GM12892 (cell line): ENCODE measurements at places on chromosomes 16 and 17.

- DNase-seq = no peak
These were observed 3.5 kb downstream of the GNG13 start for GRCh38 chr16:797120-797420.

GRCh38 chr17:13420418-13420826 is 181.3 kb downstream of the HS3ST3A1 start:
- DNase-seq = no peak

DNA sequence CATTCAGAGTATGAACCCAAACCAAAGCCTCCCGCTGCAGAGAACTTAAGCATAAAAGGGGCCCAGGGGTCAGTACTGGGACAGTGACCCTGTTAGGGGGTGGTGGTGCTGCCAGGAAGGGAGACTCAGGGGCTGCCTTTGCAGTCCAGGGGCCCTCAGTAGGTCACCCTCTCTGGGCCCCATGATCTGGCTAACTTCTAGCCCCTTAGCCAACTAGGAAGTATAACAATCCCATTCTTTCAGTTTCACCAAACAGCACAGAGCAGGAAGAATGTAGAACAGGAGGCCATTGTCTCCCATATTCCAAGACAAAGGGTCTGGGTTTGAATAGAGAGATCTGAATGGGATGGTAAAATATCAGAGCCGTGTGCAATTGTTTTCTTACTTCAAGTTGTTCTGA is 378.6 kb upstream of the C16orf82 start:
- no peak for DNase-seq

DNA sequence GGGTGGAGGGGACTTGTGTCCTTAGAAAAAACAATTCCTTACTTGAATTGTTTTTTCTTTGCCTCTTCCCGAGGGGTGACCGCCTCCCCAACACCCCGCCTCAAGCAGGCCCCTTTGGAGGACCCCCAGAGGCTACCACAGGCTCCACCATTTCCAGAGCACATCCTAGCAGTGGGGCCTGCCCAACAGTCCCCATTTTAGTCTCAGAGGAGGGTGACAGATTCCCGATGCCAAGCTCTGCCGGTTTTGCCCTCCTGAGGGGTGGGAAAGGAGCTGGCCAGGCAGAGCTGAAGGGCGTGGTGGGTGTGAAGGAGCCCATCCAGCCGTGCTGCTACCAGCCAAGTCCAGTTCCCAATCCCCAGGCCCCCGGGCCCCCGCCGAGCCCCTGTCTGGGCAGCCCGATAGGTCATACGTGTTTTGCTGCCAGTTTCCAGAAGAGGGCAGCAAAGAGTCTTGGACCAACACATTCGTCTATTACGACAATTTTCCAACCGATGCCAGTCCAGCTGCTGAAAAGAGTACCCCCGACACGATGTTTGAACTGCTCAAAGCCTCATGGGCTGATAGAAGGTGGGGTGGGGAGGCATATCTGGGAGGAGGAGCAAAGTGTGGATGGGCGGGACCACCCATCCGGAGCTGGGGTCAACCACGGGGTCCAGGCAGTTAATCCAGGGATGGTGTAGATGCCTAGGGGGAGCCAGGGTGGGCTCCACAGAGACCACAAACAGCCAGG is 18.8 kb upstream of the GAA start:
- peak; percentile 65 for DNase-seq

DNA sequence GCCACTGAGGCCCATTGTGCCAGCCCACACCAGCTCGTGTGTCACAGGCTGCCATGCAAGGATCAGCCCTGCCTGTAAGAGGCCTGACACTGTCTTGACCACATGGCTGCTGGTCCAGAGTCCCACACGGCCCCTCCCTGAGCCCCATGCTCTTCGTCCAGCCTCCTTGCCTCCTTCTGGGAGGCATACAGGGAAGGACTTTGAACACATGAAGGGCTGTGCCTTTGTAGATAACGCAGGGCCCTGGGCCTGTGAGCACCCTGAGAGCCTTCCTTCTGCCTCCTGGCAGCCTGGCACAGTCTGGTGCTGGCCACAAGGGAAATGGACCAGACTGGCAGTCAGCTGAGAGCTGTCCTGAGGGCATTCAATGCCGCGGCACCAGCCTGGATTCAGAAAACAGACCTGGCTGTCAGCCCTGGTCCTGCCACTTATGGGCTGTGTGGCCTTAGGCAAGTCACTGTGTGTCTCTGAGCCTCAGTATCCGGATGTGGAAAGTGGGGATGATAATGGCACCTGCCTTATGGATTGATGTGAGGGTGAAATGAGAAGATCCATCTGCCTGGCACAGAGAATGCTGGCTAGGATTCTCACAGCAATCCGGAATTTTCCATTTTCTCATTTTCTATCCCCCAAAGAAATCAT is 19.2 kb upstream of the SPNS2 start:
- DNase-seq = no peak

DNA sequence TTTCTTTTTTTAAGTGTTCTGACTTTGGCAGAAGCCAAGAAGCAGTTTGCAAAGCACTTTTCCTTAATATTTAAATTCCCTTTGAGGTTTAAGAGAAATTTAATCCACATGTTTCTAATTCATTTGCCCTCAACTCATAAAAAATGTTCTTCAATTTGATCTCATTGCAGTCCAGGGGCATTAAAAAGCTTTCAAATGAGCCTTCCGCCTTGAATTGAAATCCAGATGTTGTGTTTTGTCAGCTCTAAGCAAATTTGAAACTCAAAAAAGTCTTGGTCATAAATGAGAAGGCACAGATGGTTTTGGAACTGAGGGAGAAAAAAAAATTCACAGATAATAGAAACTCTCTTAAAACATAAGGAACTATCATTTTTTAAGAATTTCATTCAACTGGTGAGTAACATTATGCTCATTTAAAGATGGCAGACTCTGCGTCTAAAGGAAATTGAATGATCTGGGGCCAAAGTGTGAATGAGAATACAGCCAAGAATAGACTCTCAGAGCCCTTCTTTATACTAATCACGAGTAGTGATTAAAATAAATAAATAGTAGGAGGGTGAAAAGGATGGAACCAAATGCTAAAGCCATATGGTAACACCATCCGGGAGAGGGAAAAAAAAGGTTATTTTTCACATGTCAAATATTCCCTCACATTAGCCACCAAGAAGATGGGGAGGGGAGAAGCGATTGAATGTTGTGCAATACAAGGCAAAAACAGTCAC is 1304.7 kb downstream of the CDH8 start:
- no peak for DNase-seq

- peak; percentile 89 for DNase-seq
These were observed 5.7 kb downstream of the GRN start for GRCh38 chr17:44350733-44351226.

DNA sequence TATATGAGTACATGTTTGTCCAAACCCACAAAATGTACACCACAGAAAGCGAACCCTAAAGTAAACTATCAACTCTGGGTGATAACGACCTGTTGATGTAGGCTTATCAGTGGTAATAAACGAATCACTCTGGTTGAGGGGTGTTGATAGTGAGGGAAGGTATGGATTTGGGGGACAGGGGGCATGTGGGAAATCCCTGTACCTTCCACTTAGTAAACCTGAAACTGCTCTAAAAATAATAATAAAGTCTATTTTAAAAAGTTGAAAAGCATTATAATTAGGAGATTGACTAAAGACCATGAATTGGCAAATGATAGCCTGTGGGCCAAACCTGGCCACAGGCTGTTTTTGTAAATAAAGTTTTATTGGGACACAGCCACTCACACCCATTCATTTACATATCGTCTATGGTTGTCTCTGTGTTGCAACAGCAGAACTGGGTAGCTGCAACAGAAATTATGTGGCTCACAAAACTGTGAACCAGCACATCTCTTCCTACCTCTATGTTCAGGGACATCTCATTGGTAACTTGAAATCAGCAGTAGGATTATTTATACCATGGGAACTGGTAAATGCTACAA is 85.5 kb upstream of the CDYL2 start:
- no peak for DNase-seq

GRCh38 chr16:19588661-19589060 is 33.2 kb downstream of the VPS35L start:
- no peak for DNase-seq

- no peak for DNase-seq
These were observed 617.7 kb upstream of the CA10 start for GRCh38 chr17:52776234-52776633.

GRCh38 chr16:5668553-5668952 is 571.0 kb upstream of the EEF2KMT start:
- no peak for DNase-seq

DNA sequence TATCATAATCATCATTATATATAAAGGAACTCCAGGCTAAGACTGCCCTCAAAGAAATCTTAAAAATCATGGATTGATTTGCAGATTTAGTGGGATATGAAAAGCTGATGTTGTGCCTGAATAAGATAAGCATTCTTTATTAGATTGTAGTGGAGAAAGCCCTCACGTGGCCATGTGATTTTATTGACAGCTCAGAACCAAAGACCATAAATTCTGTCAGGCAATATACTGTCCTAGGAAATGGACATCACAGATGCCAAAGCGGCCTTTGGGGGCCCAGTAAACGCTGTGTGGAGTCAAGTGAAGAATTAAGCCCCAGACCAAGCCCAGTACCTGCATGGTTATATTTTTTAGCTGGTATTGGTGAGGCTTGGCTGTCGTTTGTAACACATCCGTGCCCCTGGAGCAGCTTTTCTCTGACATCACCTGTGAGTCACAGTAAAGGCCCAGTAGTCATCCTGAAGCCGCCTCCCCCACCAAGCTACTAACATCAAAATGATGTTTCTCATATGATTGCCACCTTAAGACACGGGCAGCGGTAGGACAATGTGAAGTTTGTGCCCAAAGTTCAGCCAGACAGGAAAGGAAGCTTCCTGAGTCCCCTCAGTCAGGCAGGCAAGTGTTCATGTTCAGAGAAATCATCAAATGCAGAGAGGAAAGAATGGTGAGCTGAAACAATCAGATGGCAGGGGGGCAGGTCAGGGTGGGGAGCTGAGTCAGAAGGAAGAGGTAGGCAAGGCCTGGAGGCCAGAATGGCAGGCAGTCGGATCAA is 209.4 kb downstream of the IRX3 start:
- DNase-seq = no peak

- DNase-seq = no peak
These were observed 17.8 kb downstream of the TSPOAP1 start for GRCh38 chr17:58310511-58311428.

GRCh38 chr16:85103114-85104079 is 8.9 kb downstream of the CIBAR2 start:
- no peak for DNase-seq

- DNase-seq = no peak
These were observed 79.9 kb downstream of the TOX3 start for GRCh38 chr16:52466994-52467393.

DNA sequence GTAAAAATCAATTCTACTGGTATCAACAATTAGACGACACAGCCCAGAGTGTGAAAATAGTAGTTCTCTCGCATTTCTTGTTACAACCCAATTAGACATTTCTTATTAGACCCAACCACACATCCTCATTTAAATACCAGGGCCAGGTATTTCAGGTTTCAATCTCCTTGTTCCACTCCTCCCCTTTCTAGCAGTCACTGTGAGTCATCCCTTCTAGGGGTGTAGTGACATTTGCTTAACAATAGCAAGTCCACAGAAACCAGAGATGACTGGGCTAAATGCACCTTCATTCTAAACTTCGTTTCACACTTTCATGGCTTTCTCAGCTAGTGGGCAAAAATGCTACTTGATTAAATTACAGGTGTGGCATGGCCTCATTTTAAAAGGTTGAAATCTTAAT is 116.9 kb upstream of the CACNG3 start:
- DNase-seq = no peak

- no peak for DNase-seq
These were observed 175.0 kb downstream of the SPECC1 start for GRCh38 chr17:20184181-20184580.

DNA sequence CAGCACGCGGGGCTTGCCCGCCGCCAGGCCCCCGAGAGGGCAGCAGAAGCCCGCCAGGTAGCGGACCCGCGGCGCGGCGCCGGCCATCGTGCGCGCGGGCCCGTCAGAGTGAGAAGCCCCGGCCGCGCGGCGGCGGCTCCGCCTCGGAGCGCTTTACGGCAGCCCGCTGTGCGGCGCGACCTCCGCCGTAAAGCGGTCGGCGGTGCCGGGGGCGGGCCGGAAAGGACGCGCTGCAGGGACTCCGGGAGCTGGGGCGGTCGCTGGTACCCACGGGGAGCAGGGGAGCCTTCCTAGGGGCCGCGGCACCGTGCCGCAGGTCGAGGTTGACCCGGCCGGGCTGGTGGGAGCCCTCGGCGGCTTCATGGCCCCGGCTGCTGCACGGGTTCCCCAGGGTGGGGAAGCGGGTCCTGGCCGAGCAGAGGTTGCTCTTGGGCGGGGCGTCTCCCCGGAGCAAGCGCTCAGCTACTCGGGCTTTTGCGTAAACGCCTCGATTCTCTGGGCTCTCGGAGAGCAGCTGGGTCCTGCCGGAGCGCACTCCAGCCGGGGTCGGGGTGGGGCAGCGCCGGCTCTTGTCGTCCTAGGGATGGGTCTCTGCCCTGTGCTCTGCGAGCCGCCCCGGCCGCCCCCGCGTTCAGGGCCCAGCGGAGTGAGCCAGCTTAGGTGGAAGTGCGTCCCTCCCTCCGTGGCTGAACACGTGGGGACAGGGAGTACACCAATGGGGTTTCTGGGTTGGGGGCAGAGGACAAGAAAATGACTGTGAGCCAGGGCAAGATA is at the start of gene FAAP100:
FAAP100 (minus strand) TSS at position 110 of the 774 bp plus-strand sequence; CDS start at position 87, 23 bp downstream.
- DNase-seq = peak; percentile 97

DNA sequence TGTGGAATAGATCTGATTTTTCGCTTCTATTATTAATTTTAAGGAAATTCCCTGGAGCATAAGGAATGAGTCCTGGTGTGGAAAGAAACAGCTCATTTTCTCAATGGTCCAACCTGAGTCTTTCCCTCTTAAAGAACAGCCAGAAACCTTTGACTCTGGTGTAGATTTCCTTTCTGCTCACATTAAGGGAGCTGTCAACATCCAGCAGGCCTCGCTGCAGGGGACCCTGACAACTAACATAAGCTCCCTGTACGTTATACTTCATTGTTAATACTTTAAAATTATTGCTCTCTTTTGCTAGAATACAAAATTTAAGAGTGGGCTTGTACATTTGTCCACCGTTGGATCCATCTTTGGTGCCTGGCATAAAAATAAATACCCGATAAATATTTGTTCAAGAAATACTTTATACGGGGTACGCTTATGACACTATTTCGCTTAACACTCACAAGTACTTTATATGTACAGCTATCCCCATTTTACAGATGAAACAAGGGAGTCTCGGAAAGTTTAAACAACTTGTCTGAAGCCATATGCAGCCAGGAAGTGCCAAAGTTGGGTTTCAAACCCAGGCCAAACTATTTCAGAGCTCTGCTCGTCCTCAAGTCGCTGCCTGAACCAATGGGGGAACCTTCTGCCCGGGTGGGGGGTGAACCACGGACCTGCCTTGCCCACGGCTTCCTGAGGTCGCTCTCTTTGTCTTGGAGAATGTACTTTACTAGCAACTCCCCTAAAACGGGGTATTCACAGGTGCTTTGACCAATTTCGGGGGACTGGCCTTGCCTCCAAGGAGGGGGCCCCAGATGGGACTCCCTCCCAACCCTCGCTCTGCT is 611 bp downstream of the SMARCE1 start:
- no peak for DNase-seq
